ENCODE measurements at places on chromosomes 1 and 21. TPM values are rescaled to one million over a fixed set of nuclear protein-coding genes. Genes with fewer than 3 reads are reported as not detected.
A peak's percentile ranks its signal among the peaks of the same experiment; 100 is the strongest.

FAM177B gene
- not detected for total RNA-seq

ZNF683 gene
- total RNA-seq: not detected

CTTNBP2NL gene
- total RNA-seq: 75.9 TPM

MASP2 gene
- total RNA-seq: not detected

DRAM2 gene
- 32.0 TPM for total RNA-seq

PCAT6 gene
- 2.7 TPM for total RNA-seq

TRIM46 gene
- total RNA-seq: 6.9 TPM

NBPF4 gene
- total RNA-seq: not detected

FMO2 gene
- total RNA-seq: not detected

OR2T35 gene
- not detected for total RNA-seq

YIPF1 gene
- 25.3 TPM for total RNA-seq

OPTC gene
- not detected for total RNA-seq

KCNK2 gene
- total RNA-seq: 56.6 TPM

IFNLR1 gene
- not detected for total RNA-seq

S1PR1 gene
- 9.8 TPM for total RNA-seq

HJV gene
- not detected for total RNA-seq

- no peak for DNase-seq
Observed at GRCh38 chr1:29186252-29186651, 4.6 kb upstream of the SRSF4 start.

GRCh38 chr1:240586006-240586405, 25.9 kb downstream of the GREM2 start:
- peak; percentile 6 for DNase-seq

- no peak for DNase-seq
Observed at GRCh38 chr1:208205216-208206013, 38.8 kb downstream of the PLXNA2 start.

DNA sequence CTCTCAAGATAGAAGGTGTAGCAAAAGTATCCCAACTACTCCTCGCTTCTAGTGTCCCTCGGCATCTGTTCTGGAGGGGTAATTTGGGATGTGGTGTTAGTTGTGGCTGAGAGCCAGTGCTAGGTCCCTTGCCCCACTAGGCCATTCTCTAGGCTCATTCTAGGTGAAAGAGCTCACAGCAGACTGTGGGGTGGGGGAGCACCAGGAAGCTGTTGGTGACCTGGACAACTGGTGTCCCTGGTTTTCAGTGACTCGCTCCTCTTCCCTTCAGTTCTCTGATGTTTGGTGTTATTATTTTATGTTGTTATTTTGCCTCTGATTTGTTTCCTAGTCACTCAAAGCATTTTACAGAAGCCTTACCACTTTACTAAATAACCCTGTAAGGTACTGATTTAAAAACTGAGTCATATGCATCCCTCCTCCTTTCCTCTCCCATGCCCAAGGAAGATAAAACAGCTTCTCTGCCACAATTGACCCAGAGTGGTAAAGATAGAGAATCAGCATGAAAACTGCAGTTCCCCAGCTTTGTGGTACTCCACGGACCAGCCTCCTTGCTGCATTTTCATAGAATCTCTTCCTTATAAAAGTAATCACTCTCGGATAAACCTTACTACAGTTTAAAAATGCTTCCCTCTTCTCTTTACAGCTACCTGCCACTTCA, 14.1 kb downstream of the DYRK3 start:
- DNase-seq: no peak

GRCh38 chr1:227786673-227787512, 28.6 kb upstream of the PRSS38 start:
- no peak for DNase-seq

- no peak for DNase-seq
Observed at GRCh38 chr1:3419415-3420204, 34.9 kb upstream of the ARHGEF16 start.

GRCh38 chr1:201676197-201676596, 137.3 kb downstream of the NAV1 start:
- DNase-seq: peak; percentile 18

- no peak for DNase-seq
Observed at GRCh38 chr1:119651641-119652040, 3.6 kb upstream of the ZNF697 start.

GRCh38 chr21:31874812-31875212, 2.0 kb downstream of the HUNK start:
- no peak for DNase-seq

GRCh38 chr1:84871181-84871580, 21.8 kb downstream of the LPAR3 start:
- no peak for DNase-seq

GRCh38 chr1:236677641-236678235, 8.6 kb upstream of the ACTN2 start:
- DNase-seq: no peak

DNA sequence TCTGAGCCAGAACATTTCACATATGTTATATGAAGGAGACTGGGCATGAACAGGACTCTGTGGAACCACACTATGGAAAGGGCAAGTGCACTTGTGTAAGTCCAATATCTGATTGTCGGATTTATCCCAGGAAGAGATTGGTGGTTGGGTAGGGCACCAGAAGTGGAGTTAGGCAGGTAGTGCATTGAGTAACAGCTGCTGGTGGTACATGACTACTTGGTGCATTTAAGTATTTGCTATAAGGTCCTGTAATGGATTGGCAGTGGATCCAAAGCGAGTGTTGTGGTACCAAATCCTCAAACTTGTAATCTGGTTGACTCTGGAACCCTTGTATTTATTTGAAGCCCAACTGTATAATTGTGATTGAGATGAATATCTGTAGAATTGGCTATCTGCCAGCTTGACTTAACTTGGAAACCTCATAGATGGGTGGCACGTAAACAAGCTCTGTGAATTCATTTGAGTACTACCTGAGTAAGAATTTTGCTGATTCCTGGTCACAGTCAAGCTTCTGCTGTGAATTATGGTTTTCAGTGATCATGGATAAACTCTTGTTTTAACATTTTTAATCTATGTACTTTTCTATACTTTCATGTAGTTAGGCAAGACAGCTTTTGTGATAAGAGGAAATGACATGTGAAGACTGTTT, 21.1 kb downstream of the UBAP2L start:
- DNase-seq: no peak

DNA sequence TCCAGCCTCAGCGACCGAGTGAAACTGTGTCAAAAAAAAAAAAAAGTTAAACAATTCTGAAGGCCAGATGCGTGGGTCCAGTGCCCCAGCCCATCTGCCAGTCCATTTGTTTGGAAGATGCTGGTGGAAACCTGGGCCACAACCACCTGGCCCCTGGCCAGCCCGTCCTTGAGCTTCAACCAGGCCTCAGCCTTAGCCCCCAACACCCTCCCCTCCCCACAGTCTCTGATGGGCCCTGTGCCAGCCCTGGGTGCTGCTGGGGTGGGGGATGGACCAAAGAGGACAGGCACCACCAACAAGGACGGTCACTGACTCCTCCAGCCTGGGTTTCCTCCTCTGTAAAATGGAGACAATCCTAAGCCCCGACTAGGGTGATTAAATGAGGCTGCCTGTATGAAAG, 19.6 kb upstream of the PLEKHG5 start:
- DNase-seq: no peak

DNA sequence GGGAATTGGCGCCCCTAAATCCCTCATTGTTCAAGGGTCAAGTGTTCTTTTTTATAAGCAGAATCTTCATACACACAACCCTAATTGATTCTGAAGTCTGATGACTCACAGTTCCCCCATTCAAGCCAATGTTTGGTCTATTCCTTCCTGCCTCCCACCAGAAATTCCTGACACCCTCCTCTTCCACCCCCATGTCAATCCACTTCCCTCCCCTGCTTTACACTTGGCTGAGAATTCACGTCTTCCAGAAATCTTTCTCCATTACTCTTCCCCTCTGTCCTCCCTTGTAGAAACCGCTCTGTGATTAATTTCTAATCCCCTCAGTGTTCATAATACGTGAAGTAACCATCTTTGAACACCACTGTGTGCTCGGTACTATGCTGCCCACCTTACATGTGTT, 76.2 kb upstream of the CD34 start:
- DNase-seq: no peak

DNA sequence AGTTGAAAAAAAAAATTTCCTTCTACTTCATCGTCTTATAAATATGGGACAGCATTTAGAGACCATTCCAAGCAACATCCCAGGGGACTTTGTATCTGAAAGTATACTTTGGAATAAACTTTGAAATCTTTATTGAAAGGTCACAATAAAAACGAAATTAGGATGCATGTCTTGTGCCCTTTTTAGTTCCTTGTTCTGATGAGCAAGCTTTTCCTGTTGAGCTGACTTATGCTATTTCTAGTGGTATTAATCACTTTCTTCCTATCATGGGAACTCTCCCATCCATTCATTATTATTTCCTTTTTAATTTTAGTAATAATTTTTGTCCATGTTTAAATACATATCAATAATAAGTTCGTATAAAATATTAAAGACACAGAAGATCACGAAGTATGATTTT, 4.0 kb upstream of the GBP2 start:
- DNase-seq: no peak

DNA sequence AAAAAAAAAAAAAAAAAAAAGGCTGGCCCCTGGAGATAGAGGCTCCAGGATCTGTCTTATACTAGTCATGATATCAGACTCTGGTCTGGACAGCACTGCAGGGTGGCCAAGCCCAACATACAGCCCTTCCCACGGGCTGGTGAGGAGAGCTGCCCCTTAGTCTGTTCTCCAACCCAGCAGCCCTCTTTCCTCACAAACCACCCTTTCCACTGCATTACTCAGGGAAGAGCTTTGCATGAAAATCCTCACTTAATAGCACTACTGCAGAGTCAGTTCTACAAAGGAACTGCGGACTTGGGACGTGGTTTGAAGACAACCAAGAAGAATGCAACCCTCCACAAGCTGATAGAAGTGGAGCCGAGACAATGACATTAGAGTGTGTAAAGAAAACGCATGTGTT, 5.7 kb downstream of the BCAR3 start:
- no peak for DNase-seq

GRCh38 chr1:156999596-157000320, 45.8 kb downstream of the ARHGEF11 start:
- no peak for DNase-seq

- no peak for DNase-seq
Observed at GRCh38 chr1:214824763-214825162, 221.8 kb downstream of the CENPF start.

Data from HFFc6 (cell line).